ENCODE measurements at places on chromosomes 6 and 20. TPM values are rescaled to one million over a fixed set of nuclear protein-coding genes. Genes with fewer than 3 reads are reported as not detected.

ABHD16B gene
- not detected for polyA plus RNA-seq

- DNase-seq, result no peak
These were observed 56.4 kb upstream of the TNFAIP3 start for GRCh38 chr6:137810554-137811120.

DNA sequence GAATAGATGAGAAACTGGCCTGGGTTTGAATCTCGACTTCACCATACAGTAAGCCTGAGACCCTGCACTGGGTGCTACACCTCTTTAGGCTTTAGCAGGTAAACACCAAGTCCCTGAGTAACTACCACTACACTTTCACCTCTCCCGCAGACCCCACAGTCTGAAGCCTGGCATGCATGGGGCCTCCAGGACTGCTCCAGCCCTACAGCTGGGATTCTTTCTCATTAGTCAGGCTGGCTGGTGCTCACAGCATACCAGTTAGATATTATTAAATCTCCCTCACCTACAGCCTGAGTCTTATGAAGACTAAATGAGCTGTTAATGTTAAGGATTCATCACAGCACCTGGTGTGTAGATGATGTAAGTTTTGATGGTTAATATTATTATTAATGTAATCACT, 388.7 kb downstream of the ARHGAP18 start:
- no peak for DNase-seq

GRCh38 chr6:119965008-119965407, 615.4 kb upstream of the MAN1A1 start:
- no peak for DNase-seq

GRCh38 chr6:15476631-15477380, 186.0 kb downstream of the DTNBP1 start:
- DNase-seq, result no peak

Measured in left renal cortex interstitium (tissue), 4 donors.